ENCODE measurements at places on chromosomes 6 and 20. TPM values are rescaled to one million over a fixed set of nuclear protein-coding genes. Genes with fewer than 3 reads are reported as not detected.

PLA2G7 gene
- total RNA-seq, result not detected

GPR6 gene
- not detected for total RNA-seq

SLCO4A1 gene
- total RNA-seq, result under 0.01 TPM

TGM6 gene
- not detected for total RNA-seq

SNRNP48 gene
- 16.6 TPM for total RNA-seq

LHFPL5 gene
- not detected for total RNA-seq

CHRNA4 gene
- not detected for total RNA-seq

CDC40 gene
- 19.6 TPM for total RNA-seq

PACRG gene
- total RNA-seq, result not detected

PRR18 gene
- total RNA-seq, result not detected

SIRPB2 gene
- total RNA-seq, result not detected

ZFAND3 gene
- 42.1 TPM for total RNA-seq

KCNK5 gene
- total RNA-seq, result not detected

PKHD1 gene
- total RNA-seq, result not detected

KPNA5 gene
- total RNA-seq, result 12.8 TPM

OOEP gene
- not detected for total RNA-seq

RIMS1 gene
- 0.89 TPM for total RNA-seq

KIAA1755 gene
- total RNA-seq, result 0.65 TPM

DEFB124 gene
- total RNA-seq, result not detected

ANKRD66 gene
- not detected for total RNA-seq

GJA10 gene
- total RNA-seq, result not detected

BACH2 gene
- total RNA-seq, result 1.5 TPM

APOBEC2 gene
- total RNA-seq, result not detected

SAPCD1 gene
- total RNA-seq, result 1.2 TPM

PPP1R3D gene
- total RNA-seq, result 5.6 TPM

EYS gene
- 0.05 TPM for total RNA-seq

GGT7 gene
- 29.0 TPM for total RNA-seq

CCR6 gene
- total RNA-seq, result not detected

SNAP91 gene
- 0.05 TPM for total RNA-seq

ARFRP1 gene
- 35.3 TPM for total RNA-seq

PRDM13 gene
- not detected for total RNA-seq

MUC21 gene
- total RNA-seq, result not detected

OR10C1 gene
- not detected for total RNA-seq

DAAM2 gene
- total RNA-seq, result 1.4 TPM

SLC17A2 gene
- total RNA-seq, result not detected

VSX1 gene
- total RNA-seq, result not detected

KCNS1 gene
- total RNA-seq, result 0.59 TPM

FILIP1 gene
- 0.37 TPM for total RNA-seq

SCUBE3 gene
- 4.2 TPM for total RNA-seq

BMP6 gene
- total RNA-seq, result 2.1 TPM

CST4 gene
- total RNA-seq, result not detected

SOX18 gene
- not detected for total RNA-seq

SRMS gene
- total RNA-seq, result not detected

TP53TG5 gene
- total RNA-seq, result not detected

OR2H2 gene
- total RNA-seq, result not detected

OPN5 gene
- not detected for total RNA-seq

LTA gene
- not detected for total RNA-seq

OXT gene
- total RNA-seq, result not detected

LRP11 gene
- total RNA-seq, result 130 TPM

EEF1A2 gene
- 3.9 TPM for total RNA-seq

C20orf204 gene
- 0.88 TPM for total RNA-seq

HAO1 gene
- not detected for total RNA-seq
